Esophagus muscularis mucosa (tissue), 4 donors: ENCODE measurements at places on chromosomes 1 and 21. TPM values are rescaled to one million over a fixed set of nuclear protein-coding genes. Genes with fewer than 3 reads are reported as not detected.

DNA sequence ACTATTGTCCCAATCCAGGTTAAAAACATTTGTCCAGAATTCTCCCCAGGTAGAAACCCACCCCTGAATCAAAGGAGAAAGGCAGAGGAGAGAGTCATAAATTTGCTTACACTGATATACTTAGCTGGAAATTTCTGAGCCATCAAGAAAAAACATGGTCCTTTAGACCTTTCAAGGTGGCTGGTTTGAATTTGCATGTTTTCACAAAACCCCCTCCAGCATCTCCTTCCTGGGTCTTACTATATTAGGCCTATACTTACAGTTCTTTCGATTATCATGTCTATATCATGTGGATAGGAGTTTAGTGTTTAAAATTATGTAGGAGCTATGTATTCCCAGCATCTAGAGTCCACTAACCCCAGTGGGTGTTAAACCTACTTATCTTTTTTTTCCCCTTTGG lies 178.2 kb downstream of the PLPP3 start:
- no peak overlapping the region for H3K4me3 ChIP-seq
- no peaks in the 10 kb centered on the region for H3K27me3 ChIP-seq
- H3K36me3 ChIP-seq = no peaks in the 10 kb centered on the region
- no peak for DNase-seq
- H3K4me1 ChIP-seq = peaks cover 14% of the 10 kb centered on the region

GRCh38 chr1:169112241-169112640 lies 5.8 kb downstream of the ATP1B1 start:
- DNase-seq = no peak
- H3K4me3 ChIP-seq = no peak overlapping the region
- peaks cover 16% of the 10 kb centered on the region for H3K36me3 ChIP-seq
- H3K27me3 ChIP-seq = no peaks in the 10 kb centered on the region

DNA sequence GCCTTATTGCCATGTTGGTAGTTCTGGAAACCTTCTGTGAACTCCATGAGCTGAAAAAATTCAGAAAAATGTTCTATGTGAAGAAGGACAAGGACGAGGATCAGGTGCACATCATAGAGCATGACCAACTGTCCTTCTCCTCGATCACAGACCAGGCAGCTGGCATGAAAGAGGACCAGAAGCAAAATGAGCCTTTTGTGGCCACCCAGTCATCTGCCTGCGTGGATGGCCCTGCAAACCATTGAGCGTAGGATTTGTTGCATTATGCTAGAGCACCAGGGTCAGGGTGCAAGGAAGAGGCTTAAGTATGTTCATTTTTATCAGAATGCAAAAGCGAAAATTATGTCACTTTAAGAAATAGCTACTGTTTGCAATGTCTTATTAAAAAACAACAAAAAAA lies 57.4 kb downstream of the KCNK1 start:
- no peaks in the 10 kb centered on the region for H3K36me3 ChIP-seq
- H3K4me1 ChIP-seq = no peaks in the 10 kb centered on the region
- H3K27ac ChIP-seq = no peak overlapping the region
- H3K27me3 ChIP-seq = no peaks in the 10 kb centered on the region
- no peak overlapping the region for H3K4me3 ChIP-seq

GRCh38 chr1:25030012-25030411 lies 99.9 kb upstream of the RUNX3 start:
- no peaks in the 10 kb centered on the region for H3K27me3 ChIP-seq
- no peak overlapping the region for H3K4me3 ChIP-seq
- no peaks in the 10 kb centered on the region for H3K36me3 ChIP-seq
- no peaks in the 10 kb centered on the region for H3K4me1 ChIP-seq

The ELOVL1 gene
- total RNA-seq = 63.2 TPM
